Stimulated activated CD4-positive, alpha-beta T cell treated with anti-CD3 and anti-CD28 coated beads, Interleukin-12 subunit alpha, Interleukin-12 subunit beta, amount 100 ng/mL, for 48 hours (primary cell): ENCODE measurements at places on chromosomes 11 and 22.

DNA sequence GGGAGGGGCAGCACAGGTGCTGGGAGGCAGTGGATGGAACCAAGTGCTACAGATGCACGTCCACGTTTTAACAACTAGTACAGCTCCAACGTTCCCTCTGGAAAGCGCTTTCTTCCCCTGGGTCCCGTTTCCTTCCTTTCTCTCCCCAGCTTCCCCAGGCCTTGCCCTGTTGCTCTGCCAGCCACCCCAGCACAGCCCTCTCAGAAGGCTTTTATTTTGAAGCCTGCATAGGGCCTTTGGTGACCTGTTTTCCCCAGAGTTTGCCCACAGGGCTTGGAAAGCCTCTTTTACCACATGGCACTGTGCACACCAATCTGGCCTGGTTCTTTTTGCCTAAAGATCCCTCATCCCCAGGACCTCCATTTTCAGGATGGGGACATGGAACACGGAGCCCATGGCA lies 13.9 kb upstream of the NCF4 start:
- no peak for DNase-seq

DNA sequence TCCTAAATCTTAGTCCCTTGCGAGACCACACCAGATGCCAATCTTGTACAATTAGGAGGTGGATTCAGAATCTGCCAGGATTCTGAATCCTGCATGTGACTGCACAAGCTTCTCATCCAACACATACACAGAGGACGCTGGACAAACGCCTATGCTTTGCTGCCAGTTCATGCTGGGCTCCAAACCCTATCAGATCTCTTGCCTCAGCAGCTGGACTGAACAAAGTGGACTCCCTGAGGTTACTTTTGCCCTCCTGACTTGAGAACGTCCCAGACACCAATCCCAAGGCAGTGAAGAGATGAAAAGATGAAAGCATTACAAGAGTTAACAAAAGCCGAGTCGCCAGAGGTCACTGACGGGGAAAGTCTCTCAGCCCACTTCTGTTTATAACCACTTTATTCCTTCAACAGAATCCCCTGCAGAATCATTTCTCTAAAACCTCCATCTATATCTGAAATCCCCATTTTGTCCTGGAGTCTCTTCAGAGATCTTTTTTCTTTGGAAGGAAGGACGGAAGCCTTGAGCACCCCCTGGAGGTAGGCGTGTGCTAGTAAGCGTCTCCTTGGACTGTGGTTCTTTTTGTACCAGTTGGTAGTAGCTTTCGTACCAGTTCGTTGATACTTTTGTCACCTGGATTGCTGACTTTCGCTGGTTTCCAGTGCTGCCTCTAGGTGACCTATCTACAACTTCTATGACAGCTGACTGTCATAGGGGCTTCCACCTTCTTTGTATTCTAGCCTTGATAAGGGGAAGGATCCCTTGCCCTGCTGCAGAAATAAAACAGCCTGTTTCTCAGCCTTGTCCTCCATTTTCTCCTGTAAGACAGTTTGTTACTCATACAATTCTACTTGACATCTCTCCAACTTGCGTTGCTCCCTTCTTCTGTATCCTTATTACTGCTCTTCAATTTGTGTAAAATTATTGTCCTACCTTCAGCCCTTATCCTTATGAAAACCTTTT lies 26.1 kb upstream of the EED start:
- DNase-seq: no peak

GRCh38 chr22:43481568-43482317 lies 69.9 kb downstream of the MPPED1 start:
- no peak for DNase-seq

- DNase-seq: no peak
These were observed 111.4 kb downstream of the COMMD9 start for GRCh38 chr11:36177836-36178235.

- no peak for DNase-seq
These were observed 161.8 kb downstream of the IGLL1 start for GRCh38 chr22:23418159-23418788.

GRCh38 chr22:30816413-30816812 lies 121.7 kb downstream of the OSBP2 start:
- DNase-seq: no peak

DNA sequence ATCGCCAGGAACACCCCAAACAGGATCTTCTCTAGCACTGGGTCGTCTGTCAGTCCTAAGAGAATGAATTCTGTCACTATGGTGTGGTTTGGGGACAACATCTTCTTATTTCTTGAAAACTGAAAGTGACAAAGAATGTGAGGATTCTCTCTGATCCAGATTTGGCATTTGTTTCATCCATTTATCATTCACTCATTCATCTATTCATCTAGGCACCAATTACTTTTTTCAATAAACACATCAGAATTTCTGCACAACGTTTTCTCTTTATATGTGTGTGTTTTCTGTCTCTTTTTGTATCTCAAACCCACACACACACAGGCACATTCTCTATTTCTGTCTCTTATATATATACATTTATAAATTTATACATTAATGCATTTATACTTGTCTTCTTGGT lies at the start of gene OR5M10:
OR5M10 (minus strand) TSS at position 101 of the 400 bp plus-strand sequence; CDS start at position 101, 0 bp downstream.
- DNase-seq: no peak

GRCh38 chr22:50507421-50507990 lies at the start of gene LMF2:
Gene LMF2, minus strand, starts transcription at chr22:50507702. Its CDS starts 27 bp downstream, at chr22:50507675.
- peak; percentile 94 for DNase-seq

GRCh38 chr11:78789375-78789774 lies 214.7 kb upstream of the NARS2 start:
- DNase-seq: no peak

- no peak for DNase-seq
These were observed 3.0 kb downstream of the JAM3 start for GRCh38 chr11:134071766-134072402.

DNA sequence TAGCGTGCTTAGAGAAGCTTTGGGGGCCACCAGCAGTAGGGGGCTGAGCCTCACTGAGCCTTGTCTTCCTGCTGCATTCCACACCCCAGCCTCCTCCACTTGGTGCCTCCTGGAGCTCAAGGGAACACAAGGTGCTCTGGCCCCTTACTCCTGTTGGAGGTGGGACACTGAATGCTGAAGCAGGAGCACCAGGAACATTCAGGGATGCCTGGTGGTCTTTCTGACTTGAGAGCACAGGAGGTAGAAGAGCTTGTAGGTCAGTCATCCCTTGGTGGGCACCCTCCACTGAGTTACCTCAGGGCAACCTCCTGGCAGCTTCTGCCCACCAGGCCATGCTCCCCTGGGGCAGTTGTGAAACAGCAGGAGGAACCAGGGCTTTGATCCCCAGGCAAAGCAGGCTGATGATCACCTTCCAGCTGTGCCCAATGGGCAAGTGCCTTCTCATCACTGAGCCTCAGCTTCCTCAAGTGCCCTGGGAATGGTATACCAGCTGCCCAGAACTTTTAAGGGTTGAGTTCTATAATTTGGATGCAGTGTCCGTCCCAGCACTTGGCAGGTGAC lies 50.1 kb downstream of the CABIN1 start:
- no peak for DNase-seq

- DNase-seq: peak; percentile 94
These were observed at the start of gene GGA1 for GRCh38 chr22:37608477-37609239. Gene GGA1, plus strand, starts transcription at chr22:37608834. Its CDS starts 27 bp downstream, at chr22:37608861.

- DNase-seq: no peak
These were observed 217.7 kb upstream of the KIRREL3 start for GRCh38 chr11:127218275-127218608.

DNA sequence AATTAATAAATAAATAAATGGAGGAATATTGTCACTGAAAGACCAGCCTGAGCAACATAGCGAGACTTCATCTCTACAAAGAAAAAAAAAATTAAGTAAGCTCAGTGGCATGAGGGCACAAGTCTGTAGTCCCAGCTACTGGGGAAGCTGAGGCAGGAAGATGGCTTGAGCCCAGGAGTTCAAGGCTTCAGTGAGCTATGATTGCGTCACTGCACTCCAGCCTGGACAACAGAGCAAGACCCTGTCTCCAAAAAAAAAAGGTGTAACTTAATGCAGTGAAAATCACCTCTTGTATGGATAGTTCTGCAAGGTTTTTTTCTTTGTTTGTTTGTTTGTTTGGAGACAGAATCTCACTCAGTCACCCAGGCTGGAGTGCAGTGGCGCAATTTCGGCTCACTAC lies 4.6 kb upstream of the SYNGR1 start:
- DNase-seq: no peak

GRCh38 chr11:96275801-96276594 lies 67.0 kb downstream of the MAML2 start:
- DNase-seq: no peak

DNA sequence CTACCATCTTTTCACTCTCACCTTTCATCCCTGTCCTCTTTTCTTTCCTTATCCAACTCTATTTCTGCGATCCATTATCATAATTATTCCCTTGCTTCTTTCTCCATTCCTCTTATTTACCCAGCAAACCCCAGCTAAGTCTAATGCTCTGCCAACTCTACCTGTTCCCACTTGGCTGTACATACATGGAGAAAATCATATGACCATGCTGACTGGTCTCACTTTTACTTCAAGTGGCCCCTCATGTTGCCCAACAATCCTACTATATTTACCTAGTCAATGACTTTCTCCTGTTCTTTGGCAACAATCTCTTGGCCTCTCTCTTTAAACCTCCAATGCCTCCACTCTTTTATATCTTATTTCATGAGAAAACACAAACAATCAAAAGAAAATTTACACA lies 94.1 kb downstream of the USP35 start:
- DNase-seq: no peak

DNA sequence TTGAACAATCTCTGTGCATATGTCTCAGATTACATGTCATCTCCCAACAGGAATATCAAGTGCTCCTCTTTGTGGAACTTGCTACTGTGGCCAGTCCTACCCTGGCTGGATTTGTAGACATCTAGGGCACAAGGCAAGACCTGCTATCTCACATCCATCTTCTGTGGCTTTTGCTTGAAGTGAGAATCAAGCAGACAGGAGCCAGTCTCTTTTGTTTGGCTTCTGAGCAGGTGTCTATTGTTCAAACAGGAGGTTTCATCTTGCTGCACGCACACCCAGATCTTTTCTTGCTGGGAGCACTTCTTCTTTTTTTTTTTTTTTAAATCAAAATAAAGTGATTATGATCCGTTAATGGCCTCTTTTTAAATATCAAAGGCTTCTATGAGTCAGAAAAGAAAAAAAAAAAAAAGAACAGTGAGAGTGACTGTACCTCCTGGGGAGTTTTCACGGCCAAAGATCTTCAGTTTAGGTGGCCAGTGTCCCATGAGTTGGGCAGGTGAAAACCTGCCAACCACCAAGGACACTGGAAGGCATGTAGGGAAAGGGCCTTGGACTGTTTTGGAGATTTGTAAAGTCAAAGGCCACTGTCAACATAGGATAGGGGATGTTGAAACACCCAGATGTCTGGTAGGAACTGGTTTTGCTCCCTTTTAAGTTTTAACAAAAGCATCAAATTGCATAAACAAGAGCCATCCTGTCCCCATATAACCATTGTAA lies 78.1 kb downstream of the CD44 start:
- DNase-seq: no peak

DNA sequence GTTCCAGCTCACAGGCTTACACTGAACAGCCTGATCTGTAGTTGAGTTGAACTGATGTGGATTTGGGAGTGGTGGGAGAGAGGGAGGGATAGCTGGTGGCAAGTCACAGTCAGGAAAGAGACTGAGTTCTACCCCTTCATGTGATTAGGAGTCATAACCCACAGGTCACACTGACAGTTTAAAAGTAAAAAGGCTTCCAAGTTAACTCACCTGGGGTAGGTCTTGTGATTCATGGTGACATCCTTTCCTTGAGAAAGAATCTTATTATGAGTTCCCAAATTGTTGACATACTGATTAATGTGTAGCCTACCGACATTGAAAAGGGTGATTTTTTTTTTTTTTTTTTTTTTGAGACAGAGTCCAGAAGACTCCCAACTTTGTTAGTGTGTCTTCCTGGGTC lies 5.4 kb downstream of the IZUMO1R start:
- no peak for DNase-seq

DNA sequence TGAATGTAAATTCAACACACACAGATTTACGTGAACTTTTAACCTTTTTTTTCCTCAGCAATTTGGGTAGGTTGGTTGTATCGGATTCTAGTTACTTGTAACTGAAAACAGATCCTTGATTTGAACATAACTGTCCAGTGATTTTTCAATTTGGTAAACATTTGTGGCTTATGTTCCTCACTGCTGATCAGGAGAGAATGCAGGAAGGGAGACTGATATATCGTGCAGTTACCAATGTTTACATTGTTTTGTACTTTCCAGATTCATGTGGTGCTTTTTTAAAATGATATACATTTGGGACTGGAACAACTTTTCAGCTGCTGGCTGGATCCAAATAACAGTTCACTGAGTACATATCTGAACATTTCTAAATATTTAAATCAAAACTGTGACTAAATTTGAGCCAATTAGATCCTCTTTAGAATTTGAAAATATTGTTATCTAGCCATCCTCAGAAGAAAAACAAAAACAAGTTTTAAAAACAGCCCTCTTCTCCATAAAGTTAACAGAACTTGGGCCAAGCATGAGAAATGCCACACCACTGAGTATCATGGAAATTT lies 84.3 kb upstream of the MTMR2 start:
- DNase-seq: no peak

GRCh38 chr11:41047229-41047628 lies 412.2 kb downstream of the LRRC4C start:
- no peak for DNase-seq

DNA sequence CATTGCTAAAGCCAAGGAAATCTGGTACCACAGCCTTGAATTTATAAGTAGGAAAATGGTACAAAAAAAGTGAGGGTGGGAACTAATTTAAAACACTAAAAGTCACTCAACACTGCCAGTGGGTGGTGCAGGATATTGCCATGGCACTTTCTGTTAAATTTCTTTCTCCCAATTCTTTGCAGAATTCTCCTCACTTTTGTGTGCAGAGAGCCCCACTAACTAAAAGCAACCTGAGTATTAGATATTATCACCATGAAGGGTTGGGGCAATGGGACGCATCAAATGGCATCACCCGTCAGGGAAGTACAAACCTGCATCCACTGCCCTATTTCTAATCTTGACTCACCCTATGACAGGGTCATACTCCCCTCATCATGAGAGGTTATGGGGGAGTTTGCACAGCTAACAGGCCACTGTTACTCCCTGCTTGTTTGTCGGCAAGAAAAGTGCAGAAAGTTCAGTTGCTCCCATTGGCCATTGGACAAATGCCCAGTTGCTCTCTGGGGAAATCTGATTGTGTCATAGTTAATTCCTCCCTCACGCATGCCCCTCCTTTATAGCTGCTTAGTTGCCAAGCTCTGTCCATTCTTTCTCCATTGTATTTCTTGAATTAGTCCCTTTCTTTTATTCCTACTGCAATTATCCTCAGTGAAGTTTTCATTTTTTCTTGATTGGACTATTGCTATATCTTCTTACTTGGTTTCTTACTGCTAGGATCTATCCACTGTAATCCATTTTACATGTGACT lies 93.8 kb upstream of the BLID start:
- no peak for DNase-seq

- no peak for DNase-seq
These were observed 45.9 kb upstream of the ARHGAP20 start for GRCh38 chr11:110757962-110758755.

GRCh38 chr11:44017443-44018126 lies 30.2 kb upstream of the ACCSL start:
- DNase-seq: no peak
